Small intestine (tissue), 16 donors: ENCODE measurements at places on chromosomes 11 and 22.
A peak's percentile ranks its signal among the peaks of the same experiment; 100 is the strongest.

GRCh38 chr22:36991206-36991605 is 28.0 kb downstream of the TST start:
- no peak for DNase-seq

DNA sequence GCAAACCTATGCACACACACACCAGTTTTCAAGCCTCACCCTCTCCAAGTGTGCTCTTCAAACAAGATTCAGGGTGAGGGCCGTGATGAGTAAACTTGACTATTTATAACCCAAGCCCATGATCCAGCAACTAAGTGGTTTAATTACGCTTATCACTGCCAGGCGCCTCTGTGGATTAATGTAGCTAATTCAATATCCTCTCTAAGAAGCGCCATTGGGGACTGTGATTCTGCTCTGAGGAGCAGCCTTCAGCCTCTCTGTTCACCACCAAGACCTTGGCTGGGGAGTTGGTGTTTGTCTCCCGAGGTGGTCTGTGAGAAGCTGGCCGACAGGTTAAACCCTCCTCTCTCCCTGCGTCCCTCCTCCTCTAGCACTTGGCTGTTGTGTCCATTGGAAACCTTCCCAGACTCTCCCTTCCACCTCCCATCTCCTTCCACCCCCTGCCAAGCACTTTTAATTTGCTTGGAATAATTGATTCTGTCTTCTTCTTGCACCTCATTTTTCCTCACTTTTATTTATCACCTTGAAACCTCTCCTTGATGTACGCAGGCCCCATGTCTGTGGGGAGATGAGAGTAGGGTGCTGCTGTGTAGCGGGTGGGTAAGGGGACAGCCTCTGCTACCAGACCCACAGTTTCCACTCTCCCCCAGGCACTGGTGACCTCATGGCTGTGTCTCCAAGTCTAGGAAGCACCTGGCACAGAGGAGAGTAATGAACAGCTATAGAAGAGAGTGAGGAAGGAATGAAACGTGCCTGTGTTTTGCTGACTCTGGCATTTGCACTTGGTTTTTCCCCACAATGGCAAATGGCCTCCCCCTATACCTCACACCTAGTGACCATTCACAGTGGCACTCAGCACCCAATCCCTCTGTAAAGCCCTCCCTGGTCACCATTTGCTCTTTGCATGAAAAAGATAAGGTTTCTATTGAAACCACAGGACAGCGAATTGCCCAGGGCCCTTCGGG is 236.6 kb downstream of the GRIK4 start:
- DNase-seq = no peak

DNA sequence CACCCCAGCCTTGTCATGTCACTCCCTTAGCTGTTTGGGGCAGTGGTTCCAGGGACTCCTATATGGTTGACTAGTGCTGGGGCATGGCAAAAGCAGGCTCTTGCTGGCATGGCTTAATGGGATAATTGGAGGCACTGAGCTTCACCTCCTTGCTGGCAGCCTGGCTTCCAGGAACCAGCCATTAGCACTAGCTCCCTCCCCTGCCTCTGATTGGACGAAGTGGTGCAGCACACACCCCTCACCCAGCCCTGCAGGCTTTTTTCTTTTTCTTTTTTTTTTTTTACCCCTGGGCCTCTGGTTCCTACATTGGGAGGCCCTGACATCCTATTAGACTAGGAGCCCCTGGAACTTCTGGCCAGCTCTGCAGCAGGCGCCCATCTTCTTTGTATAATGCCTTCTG is 18.6 kb downstream of the PHLDB1 start:
- no peak for DNase-seq

- peak; percentile 68 for DNase-seq
These were observed 6.3 kb downstream of the DEPDC7 start for GRCh38 chr11:33021937-33022336.

GRCh38 chr11:116911976-116912734 is 74.7 kb upstream of the APOA1 start:
- DNase-seq = no peak
